ENCODE measurements at places on chromosomes 16 and 17.

DNA sequence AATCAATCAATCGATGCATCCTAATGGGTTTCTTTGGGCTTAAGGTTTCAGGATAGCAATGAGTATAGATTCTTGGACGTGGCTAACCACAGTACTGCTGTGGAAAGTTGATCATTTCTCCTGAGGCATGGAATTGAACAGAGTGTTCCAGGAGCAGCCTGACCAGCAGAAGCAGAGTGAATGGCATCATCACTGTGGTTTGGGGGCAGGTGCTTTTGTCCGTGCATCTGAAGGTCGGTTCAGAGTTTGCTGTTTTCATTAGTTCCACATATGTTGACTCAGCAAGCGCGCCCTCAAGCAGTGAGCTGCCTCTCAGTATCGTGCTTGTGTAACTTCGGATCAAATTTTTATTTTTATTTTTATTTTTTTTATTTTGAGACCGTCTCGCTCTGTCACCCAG, 24.9 kb downstream of the KIAA0513 start:
- DNase-seq: no peak

- DNase-seq: no peak
These were observed 16.9 kb downstream of the DOC2B start for GRCh38 chr17:164303-165235.

GRCh38 chr16:253833-254232, 19.2 kb downstream of the FAM234A start:
- DNase-seq: no peak

DNA sequence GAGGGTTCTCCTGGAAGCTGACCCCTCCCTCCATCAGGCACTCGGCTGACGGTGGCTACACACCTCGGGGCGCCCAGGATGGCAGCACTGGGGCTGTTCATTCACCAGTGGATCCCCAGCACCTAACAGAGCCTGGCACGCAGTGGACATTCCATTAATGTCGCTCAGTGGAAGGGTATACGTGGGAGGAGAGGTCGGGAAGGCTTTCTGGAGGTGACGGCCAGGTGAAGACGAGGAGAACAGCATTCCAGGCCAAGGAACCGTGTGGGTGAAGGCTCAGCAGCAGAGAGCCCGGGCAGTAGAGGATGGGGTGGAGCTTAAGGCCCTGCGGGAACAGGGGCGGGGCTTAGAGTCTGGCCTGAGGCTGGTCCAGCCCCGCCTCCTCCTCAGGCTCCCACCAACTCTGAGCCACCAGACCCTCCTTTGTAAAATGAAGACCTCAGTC, 2.5 kb upstream of the HS3ST6 start:
- DNase-seq: no peak

DNA sequence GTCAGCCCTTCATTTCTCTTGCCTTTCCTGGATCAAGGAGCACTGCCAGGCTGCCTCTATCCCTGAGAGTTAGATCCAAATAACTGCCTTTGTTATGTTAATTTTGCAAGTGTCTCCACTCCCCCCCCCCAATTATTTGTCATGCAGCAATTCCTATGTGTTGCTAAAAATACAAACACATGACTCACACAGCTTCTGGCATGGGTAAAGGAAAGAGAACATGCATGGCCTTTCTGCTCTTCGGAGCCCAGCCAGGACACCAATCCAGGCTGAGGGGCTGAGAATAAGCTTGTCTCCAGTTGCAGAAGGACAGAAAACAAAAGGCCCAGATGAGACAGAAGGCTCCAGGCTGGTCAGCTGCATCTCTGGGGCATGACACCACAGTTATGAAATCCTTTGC, 148.0 kb upstream of the TNRC6C start:
- no peak for DNase-seq

- DNase-seq: no peak
These were observed 31.0 kb upstream of the TRAP1 start for GRCh38 chr16:3748307-3748706.

- DNase-seq: no peak
These were observed 50.2 kb downstream of the ZCCHC14 start for GRCh38 chr16:87442581-87442966.

- no peak for DNase-seq
These were observed 2.4 kb downstream of the SOST start for GRCh38 chr17:43756201-43756600.

DNA sequence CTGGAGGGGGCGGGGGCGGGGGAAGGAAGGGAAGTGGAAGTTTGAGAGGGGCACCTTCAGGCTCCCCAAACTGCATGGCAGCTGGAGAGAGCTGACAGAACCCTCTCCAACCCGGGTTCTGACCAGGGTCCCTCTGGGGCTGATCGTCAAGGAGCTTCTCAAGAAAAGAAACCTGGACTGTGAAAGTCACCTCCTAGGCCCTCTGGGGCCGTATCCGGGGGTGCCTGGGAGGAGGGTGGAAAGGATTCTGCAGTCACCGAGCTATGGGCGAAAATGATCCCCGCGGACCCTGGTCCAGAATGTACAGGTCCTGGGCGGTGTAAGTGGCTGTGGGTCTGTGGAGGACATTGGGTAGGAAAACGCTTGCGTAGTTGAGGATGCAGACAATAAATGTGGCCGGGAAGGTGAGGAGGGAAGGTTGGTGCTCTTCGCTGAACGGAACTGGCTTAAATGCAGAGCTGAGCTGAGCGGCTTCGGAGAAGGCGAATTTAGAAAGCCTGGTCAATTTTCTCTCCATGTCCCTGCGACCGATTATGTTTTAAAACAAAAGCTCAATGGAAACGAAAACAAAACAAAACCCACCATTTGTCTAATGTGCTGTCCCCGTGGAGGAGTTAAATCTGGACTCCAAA, 3.6 kb upstream of the LHX1 start:
- no peak for DNase-seq

- DNase-seq: no peak
These were observed 41.5 kb downstream of the LDHD start for GRCh38 chr16:75074920-75075687.

- no peak for DNase-seq
These were observed 177.2 kb downstream of the ENGASE start for GRCh38 chr17:79251824-79252223.

GRCh38 chr17:28615260-28615940, 1.4 kb upstream of the RSKR start:
- no peak for DNase-seq

DNA sequence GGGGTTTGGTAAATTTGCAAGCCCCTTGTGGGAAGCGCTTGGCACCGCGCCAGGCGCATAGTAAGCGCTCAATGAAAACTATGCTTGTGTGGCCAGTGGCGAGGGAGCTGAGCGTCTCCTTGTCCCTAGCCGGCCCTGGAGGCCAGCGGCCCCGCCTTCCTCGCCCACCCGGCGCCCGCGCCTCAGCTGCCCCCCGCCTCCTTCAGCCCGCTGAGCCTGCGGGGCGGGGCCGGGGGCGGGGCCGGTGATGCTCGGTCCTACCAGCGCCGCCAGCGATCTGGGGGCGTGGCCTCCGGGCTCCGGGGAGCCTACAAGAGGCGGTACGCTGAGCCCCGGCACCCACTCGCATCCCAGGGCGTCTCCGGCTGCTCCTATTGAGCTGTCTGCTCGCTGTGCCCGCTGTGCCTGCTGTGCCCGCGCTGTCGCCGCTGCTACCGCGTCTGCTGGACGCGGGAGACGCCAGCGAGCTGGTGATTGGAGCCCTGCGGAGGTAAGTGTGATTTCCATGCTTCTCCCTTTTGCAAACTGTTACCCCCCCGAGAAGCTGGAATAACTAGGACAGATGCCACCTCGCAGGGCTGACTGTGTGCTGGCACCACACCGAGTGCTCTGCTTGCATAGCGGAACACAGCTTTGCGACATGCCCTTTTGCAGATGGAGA, at the start of gene CRISPLD2:
CRISPLD2 (plus strand) TSS at position 342 of the 661 bp plus-strand sequence. CDS start 18,511 bp downstream, outside the sequence.
- peak; percentile 73 for DNase-seq

DNA sequence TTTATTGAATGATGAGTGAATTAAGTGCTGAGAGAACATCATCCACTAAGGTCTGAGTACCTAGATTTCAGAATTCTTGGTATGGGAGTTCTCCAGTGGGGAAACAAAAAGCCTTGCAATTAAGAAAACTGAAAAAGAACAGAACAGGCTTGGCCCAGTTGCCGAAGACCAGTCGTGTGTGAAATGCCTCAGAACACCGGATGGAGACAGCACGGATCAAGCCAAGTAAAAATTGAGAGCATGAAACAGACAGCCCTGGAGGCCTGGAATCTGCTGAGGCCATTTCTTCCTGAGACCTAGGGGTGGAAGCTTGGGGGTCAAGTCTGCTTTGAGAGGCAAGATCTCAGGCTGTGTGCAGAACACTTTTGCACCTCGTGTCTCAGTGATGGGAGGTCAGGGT, 43.3 kb downstream of the GRIN2A start:
- no peak for DNase-seq

DNA sequence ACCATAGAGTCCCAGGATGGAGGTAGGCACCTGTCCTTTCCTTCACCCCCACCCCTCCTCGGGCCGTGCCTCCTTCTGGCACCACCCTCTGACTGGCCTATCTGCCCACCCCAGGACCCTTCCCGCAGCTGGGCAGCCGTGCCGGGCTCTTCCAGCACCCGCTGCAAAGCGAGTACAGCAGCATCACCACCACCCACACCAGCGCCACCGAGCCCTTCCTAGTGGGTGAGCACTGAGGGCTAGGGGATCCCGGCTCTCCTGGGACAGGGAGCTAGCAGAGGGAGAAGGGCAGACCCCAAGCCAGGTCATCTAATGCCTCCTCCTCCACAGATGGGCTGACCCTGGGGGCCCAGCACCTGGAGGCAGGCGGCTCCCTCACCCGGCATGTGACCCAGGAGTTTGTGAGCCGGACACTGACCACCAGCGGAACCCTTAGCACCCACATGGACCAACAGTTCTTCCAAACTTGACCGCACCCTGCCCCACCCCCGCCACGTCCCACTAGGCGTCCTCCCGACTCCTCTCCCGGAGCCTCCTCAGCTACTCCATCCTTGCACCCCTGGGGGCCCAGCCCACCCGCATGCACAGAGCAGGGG, 7.8 kb downstream of the GALK1 start:
- DNase-seq: no peak

GRCh38 chr17:71699907-71700306, 420.9 kb upstream of the SOX9 start:
- DNase-seq: no peak

GRCh38 chr17:15261258-15261801, 3.8 kb downstream of the PMP22 start:
- no peak for DNase-seq

DNA sequence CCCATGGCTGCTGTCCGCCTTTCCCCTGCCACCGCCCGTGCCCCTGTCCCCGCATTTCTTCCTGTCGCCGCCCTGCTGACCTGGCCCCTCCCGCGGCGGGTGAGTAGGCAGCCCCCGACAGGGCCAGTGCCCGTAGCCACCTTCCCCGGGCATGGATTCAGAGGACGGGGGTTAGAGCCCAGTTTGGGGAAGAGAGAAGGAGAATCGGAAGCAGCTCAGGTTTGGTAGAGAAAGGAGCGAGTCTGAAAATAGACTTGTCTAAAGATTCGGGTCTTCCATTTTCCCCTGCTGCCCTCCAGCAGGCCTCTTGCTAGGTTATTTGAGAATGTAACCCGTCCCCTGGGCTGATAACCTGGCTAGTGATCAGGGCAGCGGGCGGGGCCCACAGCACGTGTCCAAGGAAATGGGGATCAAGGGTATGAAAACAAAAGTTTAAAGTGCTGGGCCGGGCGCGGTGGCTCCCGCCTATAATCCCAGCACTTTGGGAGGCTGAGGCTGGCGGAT, 7.9 kb upstream of the CLDN9 start:
- DNase-seq: no peak

DNA sequence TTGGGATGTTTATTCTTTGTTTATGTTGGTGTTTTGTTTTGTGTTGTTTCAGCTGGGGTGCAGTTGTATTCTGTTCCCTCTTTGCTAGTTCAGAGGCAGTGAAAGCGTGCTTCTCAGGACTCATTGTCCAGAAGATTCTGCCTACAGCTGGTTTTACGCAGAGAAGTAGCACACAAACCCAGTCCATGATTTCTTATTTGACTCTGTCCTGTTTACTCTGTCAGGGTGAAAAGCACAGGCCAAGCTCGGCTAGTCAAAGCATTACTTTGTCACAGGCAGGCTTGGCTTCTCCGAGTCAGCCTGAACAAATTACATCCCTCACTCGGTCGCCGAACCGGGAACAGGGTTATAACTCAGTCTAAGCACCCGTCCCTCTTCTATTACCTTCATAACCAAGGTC, 435.0 kb downstream of the MAF start:
- DNase-seq: no peak

GRCh38 chr17:81586096-81586495, 33.9 kb upstream of the FAAP100 start:
- DNase-seq: no peak

- DNase-seq: no peak
These were observed 2.6 kb upstream of the GRIN2C start for GRCh38 chr17:74862108-74862901.

DNA sequence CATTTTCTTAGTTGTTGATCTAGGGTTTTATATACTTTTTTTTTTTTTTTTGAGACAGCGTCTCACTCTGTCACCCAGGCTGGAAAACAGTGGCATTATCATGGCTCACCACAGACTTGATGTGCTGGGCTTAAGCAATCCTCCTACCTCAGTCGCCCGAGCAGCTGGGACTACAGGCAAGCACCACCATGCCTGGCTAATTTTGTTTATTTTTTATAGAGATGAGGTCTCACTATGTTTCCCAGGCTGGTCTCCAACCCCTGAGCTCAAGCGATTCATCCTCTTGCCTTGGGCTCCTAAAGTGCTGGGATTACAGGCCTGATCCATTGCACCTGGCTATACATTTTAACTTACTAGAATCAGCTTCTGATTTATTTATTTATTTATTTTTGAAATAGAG, 34.2 kb upstream of the ATP2A3 start:
- no peak for DNase-seq

- DNase-seq: no peak
These were observed 133.5 kb downstream of the BRIP1 start for GRCh38 chr17:61729690-61730268.

DNA sequence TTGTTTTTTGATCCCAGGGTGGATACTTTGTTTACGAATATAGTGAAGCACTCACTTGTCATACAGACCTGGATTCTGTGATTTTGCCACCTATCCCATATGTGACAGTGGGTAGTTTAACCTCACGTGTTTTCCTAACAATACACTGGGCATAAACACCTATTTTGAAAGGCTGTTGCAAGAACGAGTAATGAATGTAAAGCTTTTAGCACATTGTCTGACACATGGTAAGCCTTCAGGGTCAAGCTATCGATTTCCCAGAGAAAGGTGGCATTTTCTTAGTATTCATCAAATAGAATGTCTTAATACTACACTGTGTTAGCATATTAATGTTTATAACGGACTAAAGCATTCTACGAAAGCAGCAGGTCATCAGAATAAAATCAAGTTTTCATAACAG, 1.9 kb downstream of the CHTF8 start:
- no peak for DNase-seq

DNA sequence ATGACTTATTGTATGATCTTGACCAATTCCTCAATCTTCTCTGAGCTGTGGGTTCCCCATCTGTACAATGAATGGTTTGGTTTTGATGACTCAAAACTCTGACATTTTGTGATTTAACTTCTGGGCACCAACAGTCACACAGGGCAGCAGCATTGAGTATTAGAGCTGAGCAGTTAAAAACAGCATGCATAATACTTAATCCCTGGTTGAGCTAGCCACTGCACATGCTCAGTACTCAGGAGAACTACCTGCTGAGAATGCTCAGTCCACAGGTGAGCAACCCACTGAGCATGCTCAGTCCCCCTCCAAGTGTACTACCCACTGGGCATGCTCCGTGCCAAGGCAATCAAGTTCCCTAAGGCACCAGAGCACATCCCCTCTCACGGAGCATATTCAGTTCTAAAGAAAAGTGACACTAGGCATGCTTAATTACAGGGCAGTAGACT, 68.7 kb downstream of the AIPL1 start:
- no peak for DNase-seq

Data from NCI-H2107 (cell line).